ENCODE measurements at places on chromosomes 3 and 15.
A peak's percentile ranks its signal among the peaks of the same experiment; 100 is the strongest.

DNA sequence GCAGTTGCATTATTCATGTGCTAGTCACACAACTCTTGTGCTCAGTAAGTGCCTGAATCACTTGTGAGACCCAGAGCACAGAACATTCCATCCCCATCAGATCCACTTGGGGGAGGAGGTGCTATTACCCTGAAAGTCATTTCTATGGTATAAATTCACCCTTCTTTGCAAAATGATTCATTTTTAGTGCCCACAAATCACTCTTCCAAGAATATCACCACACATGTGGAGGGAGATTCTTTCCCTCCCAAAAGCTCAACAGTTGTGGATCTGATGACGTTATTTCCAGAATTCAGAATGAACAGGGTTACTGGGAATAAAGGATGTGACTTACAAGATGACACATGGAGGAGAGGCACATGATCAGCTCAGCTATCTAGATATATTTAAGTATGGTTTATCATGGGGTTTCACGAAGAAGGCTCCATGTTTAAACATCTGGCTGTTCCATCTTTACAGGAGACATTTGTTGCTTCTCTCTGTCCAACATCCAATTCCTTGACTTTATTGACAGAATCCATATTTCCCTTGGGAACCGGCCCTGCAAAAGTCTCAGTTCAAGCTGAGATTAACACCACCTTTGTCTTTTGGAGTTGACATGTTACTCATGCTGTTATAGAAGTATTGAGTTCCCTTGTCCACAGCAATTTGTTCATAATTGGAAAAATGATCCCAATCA is 214.2 kb upstream of the PROK2 start:
- peak; percentile 46 for DNase-seq

DNA sequence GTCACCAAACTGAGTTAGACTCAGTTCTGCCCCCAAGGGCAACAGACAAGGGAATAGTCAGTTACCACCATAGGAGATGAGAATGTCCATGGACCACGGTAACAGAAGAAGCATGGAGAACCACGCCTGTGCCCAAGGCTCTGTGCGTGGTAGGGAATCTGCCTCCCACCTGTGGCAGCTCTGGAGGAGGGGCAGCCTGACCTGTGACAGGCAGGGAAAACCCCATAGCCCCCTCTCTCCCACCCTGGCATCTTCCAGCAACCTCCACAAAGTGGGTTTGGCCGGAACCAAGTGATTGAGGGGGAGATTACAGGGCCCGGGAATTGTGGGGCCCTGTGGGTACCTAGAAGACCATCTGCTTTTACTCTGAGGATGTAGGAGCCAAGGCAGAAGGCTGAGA is 14.3 kb upstream of the LTF start:
- DNase-seq: no peak

- DNase-seq: no peak
Observed at GRCh38 chr3:31621314-31621713, 88.6 kb downstream of the STT3B start.

- peak; percentile 67 for DNase-seq
Observed at GRCh38 chr3:143644370-143645089, 203.7 kb downstream of the SLC9A9 start.

DNA sequence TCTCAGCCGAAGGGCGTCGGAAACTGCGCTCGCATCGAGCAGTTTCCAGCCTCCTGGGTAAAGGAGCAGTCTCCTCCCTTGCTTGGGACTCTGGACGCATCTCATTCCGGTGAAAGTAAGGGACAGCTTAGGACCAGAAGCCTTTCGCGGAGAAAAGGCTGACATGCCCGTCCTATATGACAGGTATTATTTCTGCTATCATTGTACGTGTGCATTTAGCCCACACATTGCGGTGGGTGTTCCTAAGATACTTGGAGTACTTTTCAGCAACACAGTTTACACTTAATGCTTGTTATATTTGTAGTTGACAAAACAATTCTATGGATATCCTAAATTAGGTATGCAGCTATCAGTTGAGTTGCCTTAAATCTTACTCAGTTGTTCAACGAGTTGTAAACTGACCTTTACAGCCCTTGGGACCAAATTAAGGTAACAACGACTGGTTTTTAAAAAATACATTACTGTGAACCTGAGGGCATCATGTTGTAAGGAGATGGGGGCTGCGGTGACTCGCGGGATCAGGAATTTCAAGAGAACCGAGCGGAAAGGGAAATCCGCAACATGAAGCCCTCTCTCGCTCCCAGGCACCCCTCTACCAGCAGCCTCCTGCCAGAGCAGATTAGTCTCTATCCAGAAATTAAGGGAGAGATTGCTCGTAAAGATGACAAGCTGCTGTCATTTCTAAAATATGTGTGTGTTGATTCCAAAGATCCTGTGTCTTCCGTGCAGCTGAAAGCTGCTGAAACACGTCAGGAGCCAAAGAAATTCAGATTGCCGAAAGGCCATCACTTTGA is 632 bp upstream of the COPS2 start:
- peak; percentile 22 for DNase-seq

GRCh38 chr3:126995926-126996512 is 13.1 kb downstream of the PLXNA1 start:
- DNase-seq: no peak

DNA sequence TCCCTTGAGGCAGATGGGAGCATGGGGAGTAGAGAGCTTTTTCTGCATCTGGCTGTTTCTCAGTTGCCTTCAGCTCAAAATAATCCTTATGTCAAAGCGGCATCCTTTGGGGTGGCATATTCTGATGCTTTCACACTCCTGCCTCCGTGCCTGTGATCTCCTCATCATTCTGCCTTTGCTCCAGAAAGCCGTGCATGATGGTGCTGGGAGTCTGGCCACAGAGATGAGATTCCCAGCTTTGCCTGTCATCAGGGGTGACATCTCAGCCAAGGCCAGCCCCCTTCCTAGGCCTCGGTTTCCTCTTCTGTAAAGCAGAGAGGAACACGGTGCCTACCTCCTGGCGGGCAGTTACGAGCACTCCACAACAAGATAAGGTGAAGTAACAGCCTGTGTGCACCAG is 96.3 kb upstream of the ALDH1A3 start:
- DNase-seq: no peak

DNA sequence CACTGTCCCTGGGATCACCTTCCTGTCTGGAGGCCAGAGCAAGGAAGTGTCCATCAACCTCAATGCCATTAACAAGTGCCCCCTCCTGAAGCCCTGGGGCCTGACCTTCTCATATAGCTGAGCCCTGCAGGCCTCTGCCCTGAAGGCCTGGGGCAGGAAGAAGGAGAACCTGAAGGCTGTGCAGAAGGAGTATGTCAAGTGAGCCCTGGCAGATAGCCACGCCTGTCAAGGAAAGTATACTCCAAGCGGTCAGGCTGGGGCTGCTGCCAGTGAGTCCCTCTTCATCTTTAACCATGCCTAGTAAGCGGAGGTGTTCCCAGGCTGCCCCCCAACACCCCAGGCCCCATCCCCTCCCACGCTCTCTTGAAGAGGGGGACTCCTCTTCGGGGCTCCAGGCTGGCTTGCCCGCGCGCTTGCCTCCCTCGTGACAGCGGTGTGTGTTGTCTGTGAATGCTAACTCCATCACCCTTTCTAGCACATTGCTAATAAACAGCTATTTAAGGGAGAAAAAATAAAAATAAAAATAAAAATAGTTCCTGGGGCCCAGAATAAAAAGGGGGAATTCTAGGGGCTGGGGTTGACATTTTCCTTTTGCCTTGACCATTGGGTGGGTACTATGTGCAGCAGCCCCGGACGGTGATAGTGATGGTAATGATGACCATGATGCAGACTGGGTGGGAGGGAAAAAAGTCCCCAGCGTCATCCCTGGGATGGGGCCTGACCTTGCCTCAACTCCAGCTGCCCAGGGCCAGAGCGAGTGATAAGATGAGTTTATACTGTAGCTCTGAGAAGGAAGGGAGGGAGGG is 3.3 kb upstream of the ALAS1 start:
- no peak for DNase-seq

DNA sequence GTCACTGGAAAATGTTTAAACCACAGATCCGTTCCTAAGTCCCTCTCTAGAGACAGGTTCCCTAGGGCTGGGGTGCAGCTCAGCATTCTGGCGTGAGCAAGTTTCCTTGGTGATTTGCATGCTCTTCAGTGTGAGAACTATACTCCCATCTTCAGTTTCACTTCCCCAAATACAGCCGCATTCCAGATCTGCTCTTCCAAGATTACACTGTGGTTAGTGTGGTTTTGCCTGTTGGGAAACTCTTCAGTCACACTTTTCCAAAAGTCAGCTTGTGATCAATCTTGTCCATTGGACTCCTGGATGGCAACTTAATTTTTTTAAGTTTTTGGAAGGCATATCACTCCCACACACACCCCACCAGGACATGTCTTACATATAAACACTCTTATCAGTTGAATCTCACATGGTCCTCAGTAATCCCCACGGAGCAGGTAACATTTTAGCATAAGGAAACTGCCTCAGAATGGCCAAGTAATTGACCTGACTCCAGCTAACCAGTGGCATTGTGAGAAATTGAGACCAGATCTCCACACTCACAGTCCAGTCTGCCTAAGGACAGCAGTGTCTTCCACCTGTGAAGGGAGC is 33.5 kb upstream of the PTPN23 start:
- DNase-seq: no peak

- no peak for DNase-seq
Observed at GRCh38 chr3:196643201-196643749, 3.8 kb downstream of the NRROS start.

- DNase-seq: no peak
Observed at GRCh38 chr3:1805331-1805730, 293.3 kb upstream of the CNTN4 start.

DNA sequence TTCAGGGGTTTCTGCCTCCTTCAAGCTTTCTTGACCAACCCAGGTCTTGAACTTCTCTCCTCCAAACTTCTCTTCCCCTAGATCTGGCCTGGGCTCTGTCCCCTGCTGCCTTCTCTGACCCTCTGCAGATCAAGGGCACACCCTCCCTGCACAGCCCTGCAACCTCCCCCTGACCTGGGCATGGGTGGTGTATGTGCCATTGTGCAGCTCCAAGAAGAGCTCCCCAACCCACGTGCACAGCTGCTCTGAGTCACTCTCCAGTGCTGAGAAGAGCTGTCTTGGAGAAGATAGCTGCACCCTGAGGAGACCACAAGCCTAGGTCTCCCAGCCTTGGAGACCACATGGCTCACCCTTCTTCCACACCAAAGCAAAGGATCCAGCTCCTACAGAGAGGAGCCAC is 8.0 kb downstream of the MAN2C1 start:
- DNase-seq: no peak

- DNase-seq: no peak
Observed at GRCh38 chr15:52101542-52102323, 10.8 kb downstream of the BCL2L10 start.

DNA sequence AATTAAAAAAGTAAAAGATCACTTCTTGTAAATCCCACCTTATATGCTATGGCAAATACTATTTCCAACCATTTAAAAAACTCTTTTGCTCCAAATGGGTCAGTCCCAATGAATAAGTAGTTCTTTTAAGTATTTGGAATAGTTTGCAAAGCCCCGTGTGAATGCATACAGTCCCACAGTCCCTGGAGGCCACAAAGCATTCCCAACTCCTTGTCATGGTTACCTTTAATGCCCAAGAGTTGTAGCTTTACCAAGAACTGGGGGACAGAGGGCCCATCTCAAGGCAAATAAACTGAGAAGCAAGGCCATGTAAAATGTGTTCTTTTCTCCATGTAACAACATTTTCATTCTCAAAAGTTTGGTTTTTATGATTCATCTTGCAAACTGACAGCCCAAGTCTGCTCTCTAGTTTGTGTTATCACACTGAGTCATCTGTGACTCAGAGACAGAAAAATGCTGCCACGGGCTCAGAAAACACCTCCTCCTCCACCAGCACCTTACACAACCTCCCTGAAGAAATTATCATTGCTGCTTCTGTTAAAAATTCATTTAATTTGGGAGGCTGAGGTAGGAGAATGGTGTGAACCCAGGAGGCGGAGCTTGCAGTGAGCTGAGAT is 336.2 kb downstream of the ERC2 start:
- DNase-seq: peak; percentile 80

GRCh38 chr3:72099326-72100079 is 314.6 kb upstream of the PROK2 start:
- DNase-seq: no peak

GRCh38 chr3:132196113-132196512 is 121.1 kb upstream of the ACP3 start:
- DNase-seq: no peak

- DNase-seq: no peak
Observed at GRCh38 chr15:57578288-57578900, 13.3 kb upstream of the MYZAP start.

DNA sequence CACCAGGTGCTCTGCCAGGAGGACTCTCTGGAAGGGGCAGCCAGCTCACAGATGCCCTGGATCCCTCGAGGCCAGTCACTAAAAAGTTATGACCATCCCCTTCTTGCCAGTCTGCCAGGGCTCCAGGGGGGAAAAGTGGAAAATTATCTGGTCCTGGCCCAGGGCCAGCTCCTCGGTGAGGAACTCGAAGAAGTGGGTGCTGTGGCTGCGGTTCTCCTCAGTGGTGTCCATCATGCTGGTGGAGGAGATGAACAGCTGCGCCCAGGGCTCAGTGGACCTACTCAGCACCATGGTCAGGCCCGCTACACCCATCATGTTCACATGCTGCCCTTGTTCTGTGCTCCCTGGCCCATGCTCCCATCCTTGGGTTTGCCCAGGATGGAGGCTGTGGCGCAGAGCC is 19.2 kb downstream of the EXOG start:
- no peak for DNase-seq

DNA sequence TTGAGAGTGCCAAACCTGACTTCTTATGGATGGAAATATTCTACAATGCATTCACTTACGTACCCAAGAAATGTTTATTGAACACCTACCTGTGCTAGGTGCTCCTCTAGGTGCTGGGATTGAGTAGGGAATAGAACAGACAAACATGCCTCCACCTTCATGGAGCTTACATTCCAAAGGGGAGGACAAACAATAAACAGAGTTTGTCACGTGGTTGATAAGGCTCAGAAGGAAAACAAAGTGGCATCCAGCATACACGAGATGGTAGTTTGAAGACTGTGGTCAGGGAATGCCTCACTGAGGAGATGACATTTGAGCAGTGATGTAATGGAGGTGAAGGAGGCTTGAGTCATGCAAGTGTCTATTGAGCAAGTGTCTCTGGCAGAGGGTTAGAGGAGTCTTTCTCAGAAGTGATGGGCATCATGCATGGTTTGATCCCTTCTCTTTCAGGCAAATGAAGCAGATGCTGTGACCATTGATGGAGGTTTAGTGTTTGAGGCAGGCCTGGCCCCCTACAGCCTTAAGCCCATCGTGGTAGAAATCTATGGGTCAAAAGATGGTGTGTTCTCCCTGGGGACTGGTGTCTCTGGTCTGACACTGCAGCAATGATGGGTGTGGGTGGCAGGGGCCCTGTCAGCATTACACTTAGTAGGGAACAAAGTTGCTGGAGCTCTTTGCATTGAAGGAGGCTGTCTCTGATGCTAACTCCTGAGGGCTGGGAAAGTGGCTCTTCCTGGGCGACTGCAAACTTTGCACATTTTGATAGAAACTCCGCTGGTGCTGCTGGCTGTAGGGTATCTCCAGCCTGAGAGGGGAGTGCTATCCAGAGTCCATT is 29.7 kb upstream of the TOPBP1 start:
- DNase-seq: no peak

DNA sequence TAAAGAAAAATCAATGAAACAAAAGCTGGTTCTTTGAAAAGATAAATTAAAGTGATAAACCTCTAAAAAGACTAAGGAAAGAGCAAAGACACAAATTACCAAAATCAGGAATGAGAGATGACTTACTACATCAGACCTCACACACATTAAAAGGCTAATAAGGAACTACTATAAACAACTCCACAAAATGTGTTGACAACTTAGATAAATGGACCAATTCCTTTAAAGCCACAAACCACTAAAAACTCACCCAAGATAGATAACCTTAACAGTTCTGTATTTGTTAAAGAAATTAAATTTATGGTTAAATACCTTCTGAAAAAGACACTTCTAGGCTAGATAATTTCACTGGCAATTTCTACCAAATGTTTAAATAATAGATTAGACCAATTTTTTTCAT is 170.4 kb downstream of the SMAD6 start:
- DNase-seq: no peak
